Activated CD4-positive, alpha-beta memory T cell treated with anti-CD3 and anti-CD28 coated beads for 36 hours (primary cell): ENCODE measurements at places on chromosomes 3 and 15.

GRCh38 chr3:179297971-179298725 lies 24.7 kb upstream of the ZNF639 start:
- no peak for DNase-seq

GRCh38 chr3:104768886-104769285 lies 597.8 kb upstream of the ALCAM start:
- no peak for DNase-seq

GRCh38 chr3:49462222-49462621 lies 7.8 kb upstream of the DAG1 start:
- no peak for DNase-seq

DNA sequence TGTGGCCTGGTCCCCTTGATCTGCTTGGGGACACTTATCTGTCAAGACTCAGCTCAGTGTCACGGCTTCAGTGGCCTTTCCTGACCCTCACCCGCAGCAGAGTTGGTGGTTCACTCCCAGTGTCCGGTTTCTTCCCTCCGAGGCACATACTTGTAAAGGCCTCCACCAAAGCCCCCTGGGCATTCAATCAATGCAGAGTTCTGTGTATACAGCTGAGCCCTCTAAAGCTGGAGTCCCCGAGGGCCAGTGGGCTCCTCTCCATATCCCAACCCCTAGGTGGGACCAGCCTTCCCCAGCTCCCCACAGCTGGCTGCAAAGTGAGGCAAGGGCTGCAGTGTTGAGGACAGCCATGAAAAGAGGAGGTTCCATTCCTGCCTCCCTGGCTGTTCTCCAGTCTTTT lies 70.9 kb upstream of the RGMA start:
- DNase-seq, result no peak

DNA sequence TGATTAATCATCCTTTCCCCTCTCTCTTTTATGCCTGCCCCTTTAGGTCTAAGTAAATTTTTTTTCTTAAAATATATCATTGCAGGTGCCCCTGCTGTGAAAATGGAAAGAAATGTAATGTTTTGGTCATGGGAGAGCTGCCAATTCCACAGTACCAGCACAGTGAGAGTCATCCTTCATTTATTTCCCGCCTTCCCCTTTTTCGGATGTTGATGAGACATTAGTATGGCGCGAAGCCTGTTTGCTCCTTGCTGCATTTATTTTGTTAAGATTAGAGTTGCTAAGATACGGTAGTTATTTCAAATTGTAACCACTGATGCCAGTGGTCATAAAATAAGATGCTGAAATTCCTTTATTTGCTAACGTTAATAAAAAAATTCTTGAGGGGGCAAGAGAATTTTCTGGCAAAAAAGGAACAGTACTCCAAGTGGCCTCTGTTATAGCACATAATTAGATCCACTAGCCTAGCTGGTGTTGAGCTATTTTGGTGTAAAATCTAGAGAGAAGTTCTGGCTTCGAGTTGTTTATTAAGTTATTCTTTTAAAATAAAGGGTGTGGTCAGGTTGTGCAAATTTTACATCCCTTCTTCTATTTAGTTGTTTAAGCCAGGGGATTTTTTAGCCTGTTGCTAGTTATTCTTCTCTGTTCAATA lies 62.8 kb downstream of the MDFIC2 start:
- DNase-seq, result no peak

DNA sequence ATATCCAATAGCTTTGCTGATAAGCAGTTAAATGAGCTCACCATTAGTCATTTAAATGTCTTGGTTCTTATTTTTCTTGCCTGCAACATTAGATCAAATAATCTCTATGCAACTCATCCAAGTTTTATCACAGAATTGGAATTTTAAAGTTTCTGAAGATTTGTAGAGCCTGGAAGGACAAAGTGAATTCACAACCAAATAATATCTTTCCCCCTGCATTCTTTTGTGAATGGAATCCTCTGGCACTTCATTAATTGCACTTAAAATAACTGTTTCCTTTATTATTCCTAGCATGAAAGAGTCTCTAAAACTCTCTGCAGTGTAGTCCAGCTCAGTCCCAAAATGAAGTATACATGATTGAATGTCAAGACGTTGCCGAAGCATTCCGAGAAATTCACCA lies 345.6 kb upstream of the TGFBR2 start:
- no peak for DNase-seq

DNA sequence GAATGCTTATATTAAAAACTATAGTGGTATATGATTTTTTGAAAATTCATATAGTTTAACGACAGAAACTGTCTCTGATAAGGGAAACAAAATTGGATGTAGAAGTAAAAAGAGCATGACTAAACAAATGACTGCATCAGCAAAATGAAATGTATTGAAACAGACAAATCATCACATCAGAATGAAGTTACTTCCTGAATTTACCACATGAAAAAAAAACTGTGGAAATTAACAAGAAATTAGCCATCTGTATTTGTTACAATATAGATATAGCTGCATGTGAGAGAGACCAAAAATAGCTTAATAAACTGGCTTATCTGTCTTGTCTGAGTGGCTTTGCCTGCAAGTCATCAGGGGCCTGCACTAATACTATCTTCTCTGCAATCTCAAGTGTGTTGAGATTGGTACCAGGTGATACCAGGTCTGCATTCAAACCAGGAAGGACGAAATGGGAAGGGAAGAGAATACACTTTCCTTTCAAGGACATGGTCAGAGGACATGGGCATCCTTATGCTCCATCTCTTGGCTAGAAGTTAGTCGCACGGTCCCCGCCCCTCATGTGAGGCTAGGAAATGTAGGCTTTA lies 388.7 kb downstream of the GRM7 start:
- DNase-seq, result no peak

DNA sequence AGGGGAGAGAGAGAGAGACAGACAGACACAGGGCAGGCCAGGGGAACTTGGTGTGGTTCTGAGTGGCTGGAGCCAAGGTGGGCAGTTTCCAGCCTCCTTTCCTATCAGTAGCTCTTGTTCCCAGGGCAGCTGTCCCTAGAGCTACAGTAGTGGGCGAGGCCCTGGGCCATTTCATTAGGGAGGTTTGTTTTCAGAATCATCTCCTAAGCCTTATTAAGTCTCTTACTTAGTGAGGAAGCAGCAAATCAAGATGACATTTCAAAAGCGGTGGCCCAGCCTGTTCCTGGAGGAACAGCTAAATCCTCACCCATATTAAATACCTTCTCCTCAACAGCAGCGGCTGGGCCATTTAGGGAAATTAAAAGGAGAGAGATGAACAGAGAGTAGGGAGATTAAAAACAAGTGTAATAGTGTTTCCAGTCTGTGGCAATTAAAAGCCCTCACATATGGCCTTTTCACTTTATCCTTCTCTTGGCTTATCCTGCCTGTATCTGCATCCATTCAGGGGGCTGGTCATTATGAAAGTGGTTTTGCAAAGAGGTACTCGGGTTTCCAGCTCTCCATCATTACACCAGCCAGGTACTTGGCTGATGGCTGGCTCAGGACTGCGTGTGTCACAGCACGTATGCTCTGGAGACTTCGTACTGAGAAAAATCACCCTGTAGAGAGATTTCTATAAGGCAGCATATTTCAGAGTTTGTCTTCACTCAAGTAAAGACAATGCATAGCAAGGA lies 91.9 kb upstream of the PRR23C start:
- DNase-seq, result no peak

- DNase-seq, result no peak
Observed at GRCh38 chr15:62691008-62691407, 351.5 kb upstream of the TPM1 start.

DNA sequence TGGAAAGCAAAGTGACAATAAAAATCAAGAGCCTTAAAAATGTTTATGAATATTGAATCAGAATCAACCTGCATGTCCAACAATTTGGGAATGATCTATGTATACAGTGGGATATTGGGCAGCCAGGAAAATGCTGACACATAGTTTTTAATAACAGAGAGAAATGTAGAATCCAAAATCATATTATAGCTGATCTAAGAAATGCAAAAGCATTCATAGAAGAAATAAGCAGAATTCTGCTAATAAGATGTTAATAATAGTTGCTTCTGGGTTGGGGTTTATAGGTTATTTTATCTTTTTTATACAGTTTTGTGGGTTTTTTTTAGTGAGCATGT lies 15.1 kb downstream of the KIF9 start:
- no peak for DNase-seq

- no peak for DNase-seq
Observed at GRCh38 chr15:73362900-73363299, 5.9 kb downstream of the HCN4 start.

GRCh38 chr15:74007820-74008371 lies 13.4 kb downstream of the PML start:
- peak; percentile 73 for DNase-seq

GRCh38 chr3:97960993-97961766 lies 11.1 kb downstream of the RIOX2 start:
- no peak for DNase-seq
